ENCODE measurements at places on chromosomes 5 and 9.

DNA sequence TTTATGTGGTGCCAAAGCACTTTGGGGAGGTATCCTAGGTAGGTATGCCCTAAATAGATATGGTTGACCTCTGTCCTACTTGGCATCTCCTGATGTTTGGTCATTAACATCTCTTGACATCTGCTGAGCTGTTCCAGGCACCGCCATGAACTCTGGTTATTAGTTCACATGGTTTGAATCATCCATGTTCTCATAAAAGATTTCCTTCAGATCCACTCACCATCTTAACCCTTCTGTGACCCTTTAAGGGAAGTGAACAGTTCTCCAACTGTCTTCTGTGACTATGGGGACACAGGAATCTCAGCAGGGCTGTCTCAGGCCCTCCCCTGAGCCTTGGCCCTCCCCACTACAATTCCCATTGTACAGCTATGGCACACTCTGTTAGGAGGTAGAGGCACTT lies 167.7 kb downstream of the CDH6 start:
- DNase-seq = no peak

- no peak for DNase-seq
Observed at GRCh38 chr5:172478256-172478655, 23.9 kb upstream of the SH3PXD2B start.

DNA sequence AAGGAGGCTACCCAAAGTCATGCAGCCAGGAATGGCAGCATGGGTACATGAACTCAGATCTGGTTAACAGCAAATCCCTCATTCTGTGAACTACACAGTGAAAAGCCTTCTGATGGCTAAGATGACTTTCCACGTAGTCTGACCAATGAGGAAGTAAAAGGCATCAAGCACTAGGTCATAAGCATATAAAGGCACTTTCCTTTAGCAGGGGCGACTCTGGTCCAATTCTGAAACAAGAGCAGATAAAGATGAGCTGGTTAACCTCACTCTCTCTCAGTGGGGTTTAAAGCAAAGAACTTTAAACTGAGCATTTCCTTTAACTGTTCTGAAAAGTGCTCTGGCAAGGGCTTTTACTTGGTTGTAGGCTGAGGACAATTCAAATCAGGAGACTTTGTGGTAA lies 21.1 kb downstream of the PSMB7 start:
- DNase-seq = no peak

DNA sequence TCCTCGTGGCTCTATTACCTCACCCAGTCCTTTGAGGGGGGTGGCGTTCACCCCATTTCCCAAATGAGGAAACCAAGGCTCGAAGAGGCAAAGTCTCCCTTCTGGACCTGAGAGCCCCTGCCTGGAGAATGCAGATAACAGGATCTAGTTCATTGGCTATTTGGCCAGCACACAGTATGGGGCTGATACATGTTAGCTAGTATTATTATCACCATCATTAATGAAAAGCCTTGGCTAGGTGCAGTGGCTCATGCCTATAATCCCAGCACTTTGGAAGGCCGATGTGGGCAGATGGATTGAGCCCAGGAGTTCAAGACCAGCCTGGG lies 4.3 kb downstream of the SH3GLB2 start:
- DNase-seq = no peak

DNA sequence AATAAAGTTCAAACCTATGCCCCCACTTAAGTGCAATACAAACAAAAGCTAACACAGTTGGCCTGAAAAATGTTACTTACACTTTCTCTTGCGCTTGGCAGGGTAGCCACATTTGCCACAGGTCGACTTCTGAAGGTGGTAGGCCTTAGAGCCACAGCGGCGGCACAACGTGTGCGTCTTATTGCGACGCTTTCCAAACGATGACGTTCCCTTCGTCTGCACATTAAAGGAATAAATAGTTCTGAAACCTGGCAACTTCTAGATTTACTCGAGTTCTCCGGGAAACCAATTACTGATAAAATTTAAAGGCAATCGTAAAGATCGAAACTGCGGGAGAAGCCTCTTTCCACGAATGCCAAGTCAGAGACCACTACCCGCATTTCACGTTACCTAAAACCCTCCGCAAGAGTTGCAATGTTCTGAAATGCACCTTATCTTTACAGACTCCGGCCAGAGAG lies 602 bp downstream of the RPL37 start:
- no peak for DNase-seq

- no peak for DNase-seq
Observed at GRCh38 chr5:115329475-115329874, 33.0 kb upstream of the CCDC112 start.

DNA sequence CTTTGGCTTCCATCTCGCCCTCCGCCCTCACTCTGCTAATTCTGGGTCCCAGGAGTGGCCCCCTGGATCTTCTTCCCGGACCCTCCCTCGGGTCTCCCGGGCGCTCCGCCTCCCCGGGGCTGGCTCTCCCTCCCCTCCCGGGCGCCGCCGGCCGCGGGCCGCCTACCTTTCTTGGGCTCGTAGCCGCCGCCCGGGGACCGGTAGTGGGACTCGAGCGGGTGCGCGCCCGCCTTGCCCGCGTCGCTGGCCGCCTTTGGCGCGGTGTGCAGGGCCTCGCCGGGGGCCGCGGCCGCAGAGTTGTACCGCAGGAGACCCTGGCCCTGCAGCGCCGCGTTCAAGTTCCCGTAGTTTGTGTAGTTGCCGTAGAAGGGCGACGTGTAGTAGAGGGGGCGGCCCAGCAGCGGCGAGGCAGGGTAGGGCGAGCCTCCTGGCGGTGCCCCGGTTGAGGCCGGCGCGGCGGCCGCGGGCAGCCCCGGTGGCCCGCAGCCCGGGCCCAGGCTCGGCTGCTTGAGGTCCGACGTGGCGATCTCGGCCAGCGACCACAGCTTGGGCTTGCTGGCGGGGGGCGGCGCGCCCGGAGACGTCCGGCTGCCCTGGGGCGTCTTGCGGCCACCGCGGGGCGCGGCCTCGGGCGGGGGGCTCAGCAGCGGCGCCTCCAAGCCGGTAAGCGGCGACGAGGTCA lies 3.2 kb downstream of the IRX2 start:
- DNase-seq = no peak

- DNase-seq = no peak
Observed at GRCh38 chr5:139795074-139796001, at the start of gene PSD2. Gene PSD2 (plus strand): TSS chr5:139795808. CDS start chr5:139809441, 13,633 bp downstream.

- no peak for DNase-seq
Observed at GRCh38 chr9:13971966-13972655, 341.8 kb downstream of the NFIB start.

DNA sequence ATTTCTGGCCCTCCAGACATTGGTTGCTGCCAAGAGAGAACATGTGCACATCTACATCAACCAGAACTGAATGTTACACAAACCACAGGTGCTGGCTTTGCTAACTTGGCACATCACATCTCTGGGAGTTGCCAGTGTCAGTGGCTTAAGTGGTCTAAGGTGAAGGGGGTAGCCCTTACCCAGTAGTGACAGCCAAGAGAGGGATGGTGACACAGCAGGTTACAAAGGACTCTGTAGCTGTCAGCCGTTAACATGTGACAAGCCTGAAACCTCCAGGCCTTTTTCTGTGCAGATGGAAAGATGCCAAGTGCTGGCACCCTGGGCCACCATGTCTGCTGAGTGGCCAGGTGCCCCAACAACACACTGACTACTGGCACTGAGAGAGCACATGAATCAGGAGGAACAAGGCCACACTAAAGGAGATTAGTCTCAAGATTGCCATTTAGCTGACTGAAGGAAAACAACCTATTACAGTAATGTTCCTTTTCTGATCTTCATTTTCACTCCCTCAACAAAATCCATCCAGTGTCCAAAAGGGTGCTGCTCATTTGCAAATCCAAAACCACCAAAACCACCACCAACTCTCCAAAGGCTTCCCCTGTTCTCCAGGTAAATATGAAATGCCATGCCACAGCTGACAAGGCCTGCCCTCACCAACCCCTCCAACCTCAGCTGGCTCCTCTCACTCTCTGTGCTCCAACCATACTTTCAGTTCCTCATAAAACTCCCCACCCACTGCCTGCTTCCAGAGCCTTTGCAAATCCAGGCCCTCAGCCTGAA lies 20.2 kb downstream of the SIL1 start:
- no peak for DNase-seq

GRCh38 chr9:18473652-18474279 lies at the start of gene ADAMTSL1:
Gene ADAMTSL1 (plus strand): TSS chr9:18474153. CDS start chr9:18474233, 80 bp downstream.
- DNase-seq = no peak

GRCh38 chr5:79955941-79956670 lies 35.0 kb downstream of the MTX3 start:
- DNase-seq = no peak

- no peak for DNase-seq
Observed at GRCh38 chr5:491119-491855, 33.0 kb downstream of the SLC9A3 start.

- no peak for DNase-seq
Observed at GRCh38 chr5:104778-105296, 12.9 kb downstream of the PLEKHG4B start.

- DNase-seq = no peak
Observed at GRCh38 chr5:145752534-145752933, 82.6 kb downstream of the PRELID2 start.

DNA sequence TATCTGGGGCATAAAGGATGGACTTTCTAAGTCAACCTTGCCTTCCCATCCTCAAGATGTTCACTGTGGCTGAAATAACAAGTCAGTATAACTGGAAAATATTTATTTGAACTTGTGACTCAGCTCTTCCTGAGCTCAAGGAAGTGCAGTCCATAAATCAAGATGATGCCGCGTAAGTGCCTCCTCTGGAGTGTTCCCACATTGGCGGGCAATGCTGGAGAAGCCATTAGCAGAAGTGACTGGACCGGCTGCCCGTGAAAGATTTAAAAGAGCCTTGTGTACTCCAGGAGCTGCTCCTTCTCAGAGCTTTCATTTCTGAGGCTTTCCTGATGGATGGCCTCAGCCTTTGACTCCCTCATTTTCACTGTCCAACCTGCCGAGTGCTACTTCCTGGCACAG lies 17.4 kb downstream of the TMOD1 start:
- no peak for DNase-seq

DNA sequence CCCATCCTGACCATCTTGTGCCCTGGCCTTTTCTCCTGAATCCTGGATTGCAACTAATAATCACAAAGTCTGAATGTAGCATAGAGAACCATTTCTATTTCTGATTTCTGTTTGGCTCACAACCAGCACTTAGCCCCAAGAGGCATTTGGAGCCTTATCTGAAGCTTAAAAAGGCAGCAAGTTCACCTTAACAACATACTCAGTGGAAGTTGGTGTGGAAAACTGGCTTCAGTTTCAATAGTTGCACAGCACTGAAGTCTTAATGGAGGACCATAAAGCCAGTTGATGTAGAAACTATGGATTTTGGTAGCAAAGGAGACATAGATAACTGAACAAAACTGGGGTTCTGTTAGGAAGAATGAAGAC lies 574.1 kb downstream of the PSAT1 start:
- no peak for DNase-seq

DNA sequence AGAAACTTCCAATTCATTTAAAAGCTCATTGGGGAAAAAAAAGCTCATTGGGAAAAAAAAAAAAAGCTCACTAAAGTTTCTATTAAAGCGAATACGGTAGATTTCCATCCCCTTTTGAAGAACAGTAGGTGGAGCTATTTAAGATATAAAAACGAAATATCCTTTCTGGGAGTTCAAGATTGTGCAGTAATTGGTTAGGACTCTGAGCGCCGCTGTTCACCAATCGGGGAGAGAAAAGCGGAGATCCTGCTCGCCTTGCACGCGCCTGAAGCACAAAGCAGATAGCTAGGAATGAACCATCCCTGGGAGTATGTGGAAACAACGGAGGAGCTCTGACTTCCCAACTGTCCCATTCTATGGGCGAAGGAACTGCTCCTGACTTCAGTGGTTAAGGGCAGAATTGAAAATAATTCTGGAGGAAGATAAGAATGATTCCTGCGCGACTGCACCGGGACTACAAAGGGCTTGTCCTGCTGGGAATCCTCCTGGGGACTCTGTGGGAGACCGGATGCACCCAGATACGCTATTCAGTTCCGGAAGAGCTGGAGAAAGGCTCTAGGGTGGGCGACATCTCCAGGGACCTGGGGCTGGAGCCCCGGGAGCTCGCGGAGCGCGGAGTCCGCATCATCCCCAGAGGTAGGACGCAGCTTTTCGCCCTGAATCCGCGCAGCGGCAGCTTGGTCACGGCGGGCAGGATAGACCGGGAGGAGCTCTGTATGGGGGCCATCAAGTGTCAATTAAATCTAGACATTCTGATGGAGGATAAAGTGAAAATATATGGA lies at the start of gene PCDHGA12:
Gene PCDHGA12 (plus strand): TSS at position 176 of the 782 bp plus-strand sequence. CDS start 253 bp downstream, at position 429.
- no peak for DNase-seq

GRCh38 chr5:67516948-67517565 lies 320.5 kb upstream of the CD180 start:
- DNase-seq = no peak

- DNase-seq = no peak
Observed at GRCh38 chr5:37005946-37006540, 129.5 kb downstream of the NIPBL start.

GRCh38 chr9:110131499-110131898 lies 76.5 kb downstream of the C9orf152 start:
- no peak for DNase-seq

DNA sequence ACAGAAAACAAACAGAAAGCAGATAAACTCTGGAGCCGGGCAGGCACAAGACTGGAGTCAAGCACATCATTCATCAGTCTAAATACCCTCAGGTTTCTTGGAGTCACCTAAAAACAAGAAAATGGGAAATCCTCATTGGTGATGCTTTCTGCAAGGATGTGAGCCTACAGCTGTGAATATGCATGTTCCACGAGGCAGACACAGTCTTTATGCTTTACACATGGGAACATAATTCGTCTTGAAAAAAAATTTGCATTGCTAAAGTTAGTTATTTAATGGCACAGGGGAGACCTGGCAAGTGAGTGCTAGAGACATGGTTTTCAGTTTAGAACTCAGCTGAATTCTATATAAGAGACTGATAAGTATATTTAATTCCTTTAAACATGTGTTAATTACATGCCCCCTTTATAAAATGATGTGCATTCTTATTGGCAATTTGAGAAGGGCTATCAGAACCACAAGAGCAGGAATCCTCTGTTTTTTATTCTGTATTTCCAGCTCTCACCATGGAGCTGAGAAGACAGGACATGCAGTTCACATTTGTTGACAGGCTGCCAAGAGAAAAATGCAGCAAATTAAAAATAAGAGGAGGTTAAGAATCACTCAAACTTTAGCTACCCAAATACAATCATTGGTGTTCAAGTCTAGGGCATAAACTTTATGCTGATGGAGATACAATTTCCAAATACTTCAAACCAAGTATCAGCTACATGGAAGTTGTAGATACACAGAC lies 438.0 kb upstream of the MPDZ start:
- DNase-seq = no peak

- no peak for DNase-seq
Observed at GRCh38 chr5:7372399-7372798, 23.5 kb upstream of the ADCY2 start.

DNA sequence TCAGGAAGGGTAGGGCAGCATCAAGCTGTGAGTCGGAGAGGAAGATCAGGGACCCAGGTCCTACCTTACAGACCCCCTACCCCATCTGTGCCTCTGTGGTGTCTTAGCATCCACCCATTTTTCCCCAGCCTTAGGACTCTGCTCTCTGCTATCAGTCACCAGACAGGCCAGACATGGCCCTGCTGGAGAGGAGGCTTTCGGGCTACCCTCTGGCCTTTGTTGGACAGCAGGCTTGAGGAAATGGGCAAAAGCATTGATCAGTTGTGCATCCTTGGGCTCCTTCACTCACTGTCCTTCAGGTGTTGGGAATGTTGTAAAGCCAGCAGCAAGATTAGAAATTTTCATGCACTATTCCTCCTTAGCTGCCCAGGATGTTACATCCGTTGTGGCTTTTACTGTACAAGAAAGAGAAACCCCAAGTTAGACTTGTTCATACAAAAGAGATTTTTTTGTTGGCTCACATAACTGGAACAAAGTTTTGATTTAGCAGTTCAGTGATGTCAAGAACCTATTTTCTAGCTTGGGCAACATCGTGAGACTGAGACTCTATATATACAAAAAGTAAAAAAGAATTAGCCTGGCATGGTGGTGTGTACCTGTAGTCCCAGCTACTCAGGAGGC lies 17.4 kb upstream of the TNFAIP8 start:
- no peak for DNase-seq

Data from stimulated activated CD8-positive, alpha-beta memory T cell treated with anti-CD3 and anti-CD28 coated beads, Interleukin-15, amount 100 ng/mL, for 4 hours (primary cell).